ENCODE measurements at places on chromosomes 5 and 9. TPM values are rescaled to one million over a fixed set of nuclear protein-coding genes. Genes with fewer than 3 reads are reported as not detected.

- DNase-seq: no peak
These were observed 125.1 kb downstream of the LIFR start for GRCh38 chr5:38431242-38431853.

F12 gene
- total RNA-seq: not detected

ENG gene
- total RNA-seq: 268 TPM

HARS1 gene
- total RNA-seq: 46.4 TPM

IL7R gene
- total RNA-seq: 12.7 TPM

DNA sequence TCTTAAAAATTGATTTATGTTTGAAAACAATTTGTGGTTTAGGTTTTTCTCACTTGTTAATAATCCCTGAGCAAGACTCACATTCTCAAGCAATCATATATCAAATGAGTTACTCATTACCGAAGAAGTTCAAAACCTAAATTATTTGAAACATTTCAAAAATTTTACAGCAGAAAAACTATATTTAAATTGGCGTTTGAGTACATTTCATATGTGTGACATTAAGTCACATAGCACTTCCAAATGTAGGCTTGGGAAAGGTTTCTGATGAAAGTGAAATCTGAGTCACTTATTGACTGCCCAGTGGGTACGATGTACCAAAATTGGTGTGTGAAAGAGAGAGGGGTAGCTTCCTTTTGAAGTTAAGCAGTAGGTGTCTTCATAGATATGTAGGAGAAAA, 411.4 kb upstream of the SGCD start:
- no peak for DNase-seq

- DNase-seq: no peak
These were observed 231.3 kb downstream of the ENC1 start for GRCh38 chr5:74409166-74409706.

SHROOM1 gene
- 15.4 TPM for total RNA-seq

Data from thoracic aorta (tissue), 2 donors.